ENCODE measurements at places on chromosomes 6 and 20. TPM values are rescaled to one million over a fixed set of nuclear protein-coding genes. Genes with fewer than 3 reads are reported as not detected.

DNA sequence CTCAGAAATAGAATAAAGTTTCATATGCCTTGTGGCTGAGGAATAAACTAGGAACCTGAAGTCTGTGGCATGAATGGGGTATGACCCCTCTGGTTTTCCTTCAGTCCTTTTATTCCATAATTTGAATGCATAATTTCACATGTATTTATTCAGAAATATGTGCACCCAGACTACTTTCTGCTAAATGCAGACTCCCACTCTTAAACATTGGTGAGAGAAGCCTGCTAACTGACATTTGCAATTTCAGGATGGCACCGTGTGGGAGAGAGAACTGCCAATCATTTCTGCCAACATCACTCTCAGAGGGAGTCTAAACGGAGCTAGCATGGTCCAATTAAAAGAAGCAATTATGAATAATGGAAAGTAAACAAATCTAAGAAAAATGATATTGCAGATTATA, 141.3 kb downstream of the ADGRB3 start:
- DNase-seq, result no peak

- DNase-seq, result no peak
Observed at GRCh38 chr20:5297280-5298004, 19.3 kb downstream of the PROKR2 start.

DNA sequence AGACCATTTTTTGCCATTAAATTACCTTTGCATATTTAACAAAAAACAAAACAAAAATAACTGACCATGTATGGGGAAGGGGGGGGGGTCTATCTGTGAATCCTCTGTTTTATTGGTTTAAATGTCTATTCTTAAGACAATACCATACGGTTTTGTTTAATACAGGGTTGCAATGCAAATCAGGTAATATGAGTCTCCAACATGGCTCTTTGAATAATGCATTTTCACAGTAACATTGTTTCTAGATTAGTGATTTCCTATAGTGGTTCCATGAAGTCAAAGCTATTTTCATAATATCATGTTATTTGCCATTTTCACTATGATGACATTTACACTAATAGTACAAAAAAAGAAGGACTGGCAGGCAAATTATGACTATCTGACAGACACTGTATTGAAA, 64.7 kb upstream of the LYRM2 start:
- DNase-seq, result no peak

DNA sequence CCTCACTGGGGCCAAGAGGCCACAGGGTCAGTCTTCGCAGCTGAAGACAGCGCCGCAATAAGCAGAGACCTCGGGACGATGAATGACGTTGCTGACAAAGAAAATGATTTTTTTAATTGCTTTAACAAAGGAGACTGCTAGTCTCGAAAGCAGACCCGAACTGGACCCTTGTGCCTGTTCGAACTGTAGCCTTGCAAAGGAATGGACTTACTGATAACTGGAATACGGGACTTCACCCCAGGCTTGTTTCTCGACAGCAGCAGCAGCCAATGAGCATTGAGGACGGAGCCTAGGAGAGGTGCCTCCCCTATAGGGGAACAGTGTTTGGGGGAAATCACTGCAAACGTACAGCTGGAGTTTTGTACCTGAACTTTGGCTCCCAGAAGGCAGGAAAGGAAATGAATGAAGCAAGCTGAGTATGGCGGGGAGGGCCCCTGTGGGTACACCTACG, 1.3 kb upstream of the TAF4 start:
- peak; percentile 72 for DNase-seq

DNA sequence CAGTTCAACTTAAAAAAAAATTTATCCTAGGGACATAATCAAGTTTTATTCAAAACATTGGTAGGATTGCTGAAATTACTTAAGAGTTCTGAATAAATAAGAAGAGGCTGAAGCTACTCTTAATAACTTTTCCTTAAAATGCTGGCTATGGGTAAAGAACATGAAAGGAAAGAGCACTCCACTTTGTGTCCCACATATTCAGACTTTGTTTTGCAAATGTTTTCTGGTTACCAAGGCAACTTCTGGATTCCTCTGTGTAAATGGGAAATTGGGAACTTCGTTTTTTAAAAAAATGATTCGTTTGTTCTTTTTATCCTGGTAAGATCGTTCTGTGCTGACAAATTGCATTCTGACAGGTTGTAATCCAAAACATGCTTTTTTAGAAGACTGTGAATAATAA, 115.0 kb downstream of the KIF6 start:
- no peak for DNase-seq

GRCh38 chr6:110125361-110125760, 54.1 kb downstream of the WASF1 start:
- DNase-seq, result no peak

- no peak for DNase-seq
Observed at GRCh38 chr20:46133886-46134654, 16.0 kb downstream of the CD40 start.

GRCh38 chr6:98384801-98385200, 449.6 kb upstream of the POU3F2 start:
- DNase-seq, result no peak

- no peak for DNase-seq
Observed at GRCh38 chr6:25534942-25535631, 116.9 kb upstream of the SCGN start.

DNA sequence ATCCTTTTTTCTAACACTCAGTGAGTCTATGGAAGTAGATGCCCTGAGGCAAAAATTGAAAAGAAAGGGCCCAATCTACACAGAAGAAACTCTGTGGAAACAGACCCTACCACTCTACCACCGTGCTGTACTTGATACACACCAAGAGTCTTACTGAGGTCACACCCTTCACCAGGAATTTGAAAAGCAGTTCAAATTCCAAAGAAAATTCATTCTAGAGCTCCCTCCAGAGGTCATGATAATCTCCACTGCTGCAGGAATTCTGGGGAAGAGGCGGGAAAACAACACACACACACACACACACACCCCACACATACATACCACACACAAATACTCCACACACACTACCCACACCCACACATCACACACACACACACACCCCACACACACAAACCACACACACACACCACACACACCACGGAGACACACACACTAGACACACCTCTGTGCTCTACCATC, 336.8 kb downstream of the HDGFL1 start:
- DNase-seq, result no peak

DNA sequence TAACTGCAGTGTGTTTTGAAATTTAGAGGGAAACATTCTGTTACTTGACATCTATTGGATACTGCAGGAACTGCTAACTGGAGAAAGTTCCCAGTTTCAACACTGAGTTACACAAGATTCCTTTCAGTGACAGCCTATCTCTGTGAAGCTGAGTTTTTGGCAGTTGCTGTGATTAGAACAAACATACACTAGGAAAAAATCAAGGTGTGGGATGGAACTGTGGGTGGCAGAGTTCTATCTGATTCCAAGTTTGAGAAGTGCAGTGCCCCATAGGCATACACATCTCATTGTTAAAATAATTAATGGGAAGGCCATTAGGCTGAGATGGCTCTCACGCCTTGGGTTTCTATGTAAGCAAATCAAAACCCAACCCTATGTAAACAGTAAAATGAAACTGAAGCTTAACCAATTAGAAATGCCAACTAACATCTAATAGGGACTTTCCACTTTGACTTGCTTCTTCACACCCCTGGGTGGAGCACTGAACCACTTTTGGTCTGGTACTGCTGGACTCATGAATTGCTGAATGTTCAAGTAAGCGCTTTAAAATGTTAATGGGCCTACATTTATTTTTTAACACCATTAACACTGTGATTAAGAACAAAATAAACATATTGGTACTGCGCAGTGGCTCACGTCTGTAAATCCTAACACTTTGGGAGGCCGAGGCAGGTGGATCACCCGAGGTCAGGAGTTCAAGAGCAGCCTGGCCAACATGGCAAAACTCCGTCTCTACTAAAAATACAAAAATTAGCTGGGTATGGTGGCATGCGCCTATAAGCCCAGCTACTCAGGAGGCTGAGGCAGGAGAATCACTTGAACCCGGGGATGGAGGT, 55.2 kb upstream of the TBC1D7 start:
- DNase-seq, result peak; percentile 73

DNA sequence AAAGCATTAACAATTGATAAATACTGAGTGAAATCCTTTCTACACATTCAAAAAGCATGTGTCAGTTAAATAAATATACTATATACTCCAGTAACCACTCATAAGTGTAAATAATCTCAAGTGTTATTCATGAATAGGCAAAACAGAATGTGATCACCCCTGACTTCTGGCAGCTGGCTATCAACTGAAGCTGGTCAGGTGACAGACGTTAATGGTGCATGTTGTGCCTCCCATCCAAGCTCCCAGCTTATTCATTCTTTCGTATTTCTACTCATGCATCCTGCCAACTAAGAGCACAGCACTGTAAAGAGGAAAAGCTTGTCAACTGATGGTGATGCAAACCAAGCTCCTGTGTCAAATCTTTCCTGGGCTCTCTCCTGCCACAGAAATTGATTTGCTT, 7.7 kb downstream of the PSMB1 start:
- no peak for DNase-seq

- no peak for DNase-seq
Observed at GRCh38 chr20:2920473-2920872, 47.2 kb downstream of the PTPRA start.

- DNase-seq, result no peak
Observed at GRCh38 chr6:79821859-79822258, 125.5 kb downstream of the ELOVL4 start.

GRCh38 chr6:48844696-48845095, 618.4 kb downstream of the MMUT start:
- DNase-seq, result no peak

- no peak for DNase-seq
Observed at GRCh38 chr6:56691286-56691595, 48.6 kb upstream of the DST start.

GRCh38 chr6:6810727-6811126, 222.2 kb downstream of the LY86 start:
- peak; percentile 69 for DNase-seq

DNA sequence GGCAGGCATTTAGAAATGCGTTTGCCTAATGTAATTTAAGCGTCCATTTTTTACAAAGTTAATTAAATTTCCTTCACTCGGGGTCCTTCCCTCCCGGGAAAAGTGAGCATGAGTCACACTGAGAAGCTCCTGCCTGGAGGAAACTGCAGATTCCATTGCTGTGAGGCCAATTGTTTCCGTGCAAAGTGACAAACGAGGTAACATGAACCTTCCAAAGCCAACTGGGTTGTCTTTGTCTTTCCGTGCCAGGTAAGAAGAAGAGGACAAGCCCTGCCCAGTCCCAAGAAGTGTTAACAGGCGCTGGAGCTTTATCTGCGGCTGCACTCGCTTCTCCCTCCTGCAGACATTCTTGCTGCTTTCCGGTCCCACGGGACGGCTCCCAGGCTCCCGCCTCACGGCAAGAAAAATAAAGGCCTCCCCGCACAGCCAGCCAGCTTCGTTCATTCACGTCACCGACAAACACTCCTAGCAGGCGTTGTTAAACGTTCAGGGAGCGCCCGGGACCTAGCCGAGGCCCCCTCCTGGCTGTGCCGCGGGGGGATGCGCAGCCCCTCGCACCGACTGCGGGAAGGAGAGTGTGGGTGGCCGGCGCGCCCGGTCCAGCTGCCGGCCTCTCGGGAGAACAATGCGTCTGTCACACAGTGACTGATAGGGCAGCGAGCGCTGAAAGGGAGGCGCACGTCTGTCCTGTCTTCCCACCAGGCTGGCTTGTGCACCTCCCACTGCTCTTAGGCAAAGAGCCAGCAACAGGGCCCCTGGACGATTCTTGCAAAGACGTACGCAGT, 61.5 kb upstream of the HDDC2 start:
- no peak for DNase-seq

DNA sequence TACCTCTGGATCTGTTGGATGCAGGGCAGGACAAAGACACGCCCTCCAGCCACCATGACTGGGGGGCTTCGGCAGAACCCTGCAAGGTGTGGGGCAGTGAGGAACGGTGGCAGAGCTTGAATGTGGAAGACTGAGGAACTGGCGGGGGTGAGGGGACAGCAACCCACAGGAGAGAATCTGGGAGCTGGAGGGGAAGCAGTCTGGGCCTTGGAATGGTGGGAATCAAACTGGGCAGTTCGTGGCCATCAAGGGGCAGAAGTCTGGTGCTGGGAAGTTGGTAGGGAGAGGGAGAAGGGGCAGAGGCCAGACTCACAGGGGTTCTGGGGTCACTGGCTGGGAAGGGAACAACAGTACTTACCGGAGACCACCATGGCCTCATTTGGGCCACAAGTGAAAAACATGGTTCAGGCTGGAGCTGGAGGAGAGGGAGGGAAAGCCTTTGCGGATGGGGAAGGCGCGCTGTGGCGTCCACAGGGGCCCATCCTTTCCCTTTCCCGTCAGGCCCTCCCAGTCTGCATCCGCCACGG, 635 bp downstream of the FLOT1 start:
- peak; percentile 67 for DNase-seq

DNA sequence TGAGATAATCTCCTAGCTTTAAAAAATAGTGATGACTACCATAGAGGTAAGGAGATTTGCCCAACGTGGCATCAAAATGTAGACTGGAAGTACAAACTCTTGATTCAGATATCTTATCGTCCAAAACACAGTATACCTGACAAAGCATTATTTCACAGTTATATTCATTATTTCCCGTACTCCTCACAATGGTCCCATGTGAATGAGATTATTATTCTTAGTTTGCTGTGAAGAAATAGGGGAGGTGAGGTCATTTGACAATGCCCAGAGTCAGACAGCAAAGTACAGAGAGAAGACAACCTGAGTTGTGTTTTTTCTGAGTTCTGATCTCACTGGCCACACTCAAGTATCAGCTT, 1.2 kb upstream of the TFB1M start:
- no peak for DNase-seq

DNA sequence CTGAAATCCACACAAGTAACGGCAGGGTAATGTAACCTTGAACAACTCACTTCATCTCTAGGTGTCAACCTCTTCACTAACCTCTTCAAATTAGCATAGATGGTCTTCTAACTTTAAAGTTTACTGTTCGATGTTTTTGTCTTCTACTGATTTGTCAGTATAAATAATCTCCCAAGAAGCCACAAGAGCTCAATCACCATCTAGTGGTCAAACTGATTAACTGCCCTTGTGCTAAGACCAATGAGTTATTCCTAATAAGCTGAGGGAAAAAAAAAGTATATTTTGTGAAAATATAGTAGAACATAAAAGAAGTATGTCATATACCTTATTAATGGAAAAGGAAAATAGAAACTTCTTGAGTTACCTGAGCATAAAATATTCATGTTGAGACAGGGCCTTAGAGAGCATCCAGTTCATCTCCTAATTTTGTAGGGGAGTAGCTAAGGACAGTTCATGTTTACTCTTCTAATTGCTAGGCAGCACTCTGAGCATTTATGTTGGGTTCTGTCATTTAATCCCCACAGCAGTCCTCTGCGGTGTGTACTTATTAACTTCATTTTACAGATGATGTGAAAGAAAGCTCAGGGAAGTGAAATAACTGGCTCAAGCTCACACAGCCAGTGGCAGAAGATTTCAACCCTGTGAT, 317.1 kb downstream of the ESR1 start:
- no peak for DNase-seq

The CRISP2 gene
- total RNA-seq, result not detected

The C6orf118 gene
- not detected for total RNA-seq

The ERVFRD-1 gene
- not detected for total RNA-seq

The HTR1E gene
- total RNA-seq, result not detected

The FLRT3 gene
- total RNA-seq, result not detected

The RBPJL gene
- total RNA-seq, result not detected

The NKAIN4 gene
- not detected for total RNA-seq

The EEF1A1 gene
- 9,514 TPM for total RNA-seq

Data from activated CD4-positive, alpha-beta T cell treated with anti-CD3 and anti-CD28 coated beads, Interleukin-2, amount 10 ng/mL, durations not matched to agents 24 days and 14 days (primary cell).